Cortex of kidney (tissue), 1 donor: ENCODE measurements at places on chromosomes 11 and 22.

- no peak for DNase-seq
These were observed 403 bp upstream of the SBF2 start for GRCh38 chr11:10294290-10294953.

DNA sequence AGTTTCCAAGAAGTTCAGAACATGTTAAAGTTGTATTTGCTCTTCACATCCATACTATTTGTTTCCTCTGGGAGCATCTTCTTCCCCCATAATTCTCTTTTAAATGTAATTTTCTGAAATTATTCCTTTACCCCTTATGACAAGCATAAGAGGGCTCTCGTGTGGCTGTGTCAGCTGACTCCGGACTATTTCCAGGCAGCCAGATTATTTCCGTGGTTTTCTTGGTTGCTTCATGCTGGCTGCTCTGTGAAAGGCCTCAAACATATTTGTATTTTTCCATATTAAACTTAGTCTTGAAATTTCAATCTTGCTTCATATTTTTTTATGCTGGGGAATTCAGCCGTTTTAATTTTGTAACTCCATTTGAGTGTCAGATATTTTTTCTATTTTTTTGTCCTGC, 2.8 kb upstream of the MMP1 start:
- DNase-seq: no peak

GRCh38 chr11:64765291-64765850, 5.6 kb upstream of the PYGM start:
- DNase-seq: no peak

DNA sequence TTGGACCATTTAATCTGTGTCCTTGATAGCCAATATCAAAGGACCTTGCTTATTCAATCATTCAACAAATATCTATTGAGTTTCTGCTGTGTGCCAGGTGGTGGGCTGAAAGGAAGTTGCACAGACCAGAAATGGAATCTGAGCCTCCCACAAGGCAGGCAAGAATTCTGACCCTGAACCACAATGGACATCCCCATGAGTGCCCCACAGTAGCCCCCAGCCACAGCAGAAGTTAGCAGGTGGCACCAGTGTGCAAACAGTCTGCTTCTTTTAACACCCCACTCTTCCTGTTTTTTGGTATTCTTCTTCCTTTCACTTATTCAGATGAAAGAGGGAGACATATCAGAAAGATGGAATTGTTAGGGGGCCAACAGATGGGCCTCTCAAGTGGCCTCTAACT, 12.2 kb upstream of the SERPING1 start:
- no peak for DNase-seq

GRCh38 chr11:95563173-95563572, 226.4 kb downstream of the FAM76B start:
- DNase-seq: no peak

- DNase-seq: no peak
These were observed 7.0 kb downstream of the LGR4 start for GRCh38 chr11:27465629-27466028.

DNA sequence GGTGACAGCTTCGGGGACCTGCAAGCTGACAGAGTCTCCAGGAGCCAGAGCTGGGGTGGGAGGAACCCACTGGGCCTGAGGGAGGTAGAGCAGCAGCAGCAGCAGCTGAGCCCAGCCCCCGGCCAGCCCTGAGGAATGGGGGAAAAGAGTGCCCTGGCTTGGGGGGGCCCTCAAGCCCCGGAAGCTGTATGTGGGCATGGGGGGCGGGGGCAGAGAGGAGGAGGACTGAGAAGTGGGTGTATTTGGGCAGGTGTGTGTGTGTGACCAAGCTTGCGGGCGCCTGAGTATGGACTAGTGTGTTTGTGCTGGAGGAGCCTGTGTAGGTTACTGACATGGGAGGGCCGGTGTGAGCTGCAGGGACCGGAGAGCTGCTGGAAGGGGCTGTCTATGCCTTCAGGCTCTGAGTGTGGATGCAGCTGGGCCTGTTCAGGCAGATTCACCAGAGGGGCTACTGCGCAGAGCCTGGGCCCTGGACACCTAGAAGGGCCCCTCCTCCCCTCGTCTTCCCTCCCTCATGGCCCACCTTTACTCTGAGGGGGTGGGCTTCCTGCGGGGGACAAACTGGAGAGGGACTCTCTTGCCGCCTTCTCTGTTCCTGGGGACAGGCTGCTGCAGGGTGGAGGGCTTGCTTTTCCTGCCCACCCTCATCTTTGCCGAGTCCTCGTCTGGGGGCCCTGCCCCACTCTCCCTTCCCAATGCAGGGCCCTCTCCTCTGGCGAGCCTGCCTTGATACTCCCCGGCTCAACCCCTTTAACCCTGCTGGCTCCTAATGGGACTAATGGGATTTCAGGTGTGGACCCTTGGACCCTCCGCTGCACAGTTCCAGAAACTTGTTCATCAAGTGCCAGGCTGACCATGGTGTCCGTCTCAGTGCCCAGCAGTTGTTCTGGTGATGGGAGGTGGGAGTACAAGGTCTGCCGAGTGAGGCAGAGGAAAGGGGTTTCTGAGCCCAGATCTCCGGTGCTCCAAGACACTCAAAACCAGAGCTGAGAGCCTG, 28.2 kb downstream of the ST3GAL4 start:
- DNase-seq: no peak

GRCh38 chr22:37998543-37998942, 14.2 kb upstream of the SOX10 start:
- DNase-seq: no peak

- no peak for DNase-seq
These were observed 11.2 kb downstream of the UBASH3B start for GRCh38 chr11:122666743-122667142.

DNA sequence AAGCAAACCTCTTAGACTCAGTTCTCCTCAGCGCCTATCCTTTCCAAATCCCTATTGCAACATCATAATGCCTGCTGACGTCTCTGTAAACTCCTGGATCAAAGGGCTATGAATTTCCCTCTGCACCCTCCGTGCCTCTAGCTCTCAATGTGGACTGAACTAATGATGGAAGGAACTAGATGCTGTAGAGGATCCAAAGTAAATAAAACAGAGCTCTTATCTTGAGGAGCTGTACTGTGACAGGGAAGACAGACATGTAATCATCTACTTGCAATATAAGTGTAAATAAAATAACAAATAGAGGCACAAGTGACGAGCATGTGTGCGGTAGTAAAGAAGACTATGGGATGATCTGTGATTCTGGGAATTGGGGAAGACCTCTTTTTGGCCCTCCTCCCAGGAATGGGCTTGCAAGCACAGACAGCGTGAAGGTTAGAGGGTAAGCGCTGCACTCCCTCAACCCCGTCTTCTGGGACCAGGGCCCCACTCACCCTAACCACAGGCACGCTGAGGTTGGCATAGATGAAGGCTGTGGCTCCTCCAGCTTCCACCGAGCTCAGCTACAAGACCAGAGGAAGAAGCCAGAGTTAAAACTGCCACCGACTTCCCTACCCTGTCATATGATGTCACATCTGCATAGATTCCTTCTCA, 42.2 kb downstream of the P4HA3 start:
- DNase-seq: no peak

DNA sequence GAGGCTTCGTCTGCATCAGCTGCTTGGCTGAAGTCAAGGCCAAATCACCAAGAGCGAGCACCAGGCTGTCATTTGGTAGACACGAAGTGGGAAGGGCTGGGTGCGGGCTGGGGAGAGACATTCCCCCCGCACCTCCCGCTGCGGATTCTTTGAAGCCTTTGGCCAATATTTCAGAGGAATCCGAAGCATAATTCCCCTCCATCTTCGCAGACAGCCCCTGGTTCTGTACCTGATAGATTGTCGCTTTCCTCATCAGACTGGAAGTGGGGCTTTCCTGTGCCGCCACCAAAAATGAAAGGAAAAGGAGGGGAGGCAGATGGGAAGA, 15.3 kb downstream of the BLID start:
- no peak for DNase-seq

GRCh38 chr22:30903876-30904460, 64.6 kb downstream of the MORC2 start:
- no peak for DNase-seq

GRCh38 chr11:125381499-125382044, 114.5 kb downstream of the FEZ1 start:
- no peak for DNase-seq

GRCh38 chr11:123209591-123209990, 14.5 kb upstream of the CLMP start:
- DNase-seq: no peak

GRCh38 chr11:30914143-30914762, 328.1 kb upstream of the MPPED2 start:
- DNase-seq: no peak

- no peak for DNase-seq
These were observed 10.8 kb downstream of the SRRD start for GRCh38 chr22:26494506-26494905.

DNA sequence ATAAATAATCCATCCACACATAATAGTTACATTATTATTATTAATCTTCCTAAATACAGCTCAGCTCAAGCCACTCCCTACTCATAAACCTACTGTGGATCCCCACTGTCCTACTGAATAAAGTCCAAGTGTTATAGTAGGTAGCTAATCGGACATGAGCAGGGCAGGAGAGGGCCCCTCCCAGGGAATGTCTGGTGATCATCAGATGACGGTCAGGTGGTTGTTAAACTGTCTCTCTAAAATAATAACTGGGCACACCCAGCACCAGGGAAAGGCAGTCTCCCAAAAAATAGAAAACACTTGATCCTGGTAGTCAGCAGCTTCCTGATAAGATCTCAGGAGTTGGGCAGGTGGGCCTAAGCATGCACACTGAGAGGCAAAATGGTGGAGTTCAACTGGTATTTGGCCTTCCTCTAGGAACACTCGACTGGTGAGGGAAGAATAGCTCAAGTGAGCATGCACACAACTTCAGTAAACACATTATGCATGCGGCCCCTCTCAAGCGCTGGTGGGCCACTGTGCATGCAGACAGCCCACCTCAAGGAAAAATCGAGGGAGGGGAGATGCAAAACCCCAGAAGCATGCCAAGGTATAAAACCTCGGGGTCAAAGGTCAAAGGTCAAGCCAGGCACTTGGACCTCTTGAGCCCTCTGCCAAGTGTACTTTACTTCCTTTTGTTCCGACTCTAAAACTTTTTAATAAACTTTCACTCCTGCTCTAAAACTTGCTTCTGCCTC, 65.0 kb downstream of the LRRC32 start:
- DNase-seq: no peak

- DNase-seq: no peak
These were observed 942 bp upstream of the TSPAN18 start for GRCh38 chr11:44725757-44726282.

DNA sequence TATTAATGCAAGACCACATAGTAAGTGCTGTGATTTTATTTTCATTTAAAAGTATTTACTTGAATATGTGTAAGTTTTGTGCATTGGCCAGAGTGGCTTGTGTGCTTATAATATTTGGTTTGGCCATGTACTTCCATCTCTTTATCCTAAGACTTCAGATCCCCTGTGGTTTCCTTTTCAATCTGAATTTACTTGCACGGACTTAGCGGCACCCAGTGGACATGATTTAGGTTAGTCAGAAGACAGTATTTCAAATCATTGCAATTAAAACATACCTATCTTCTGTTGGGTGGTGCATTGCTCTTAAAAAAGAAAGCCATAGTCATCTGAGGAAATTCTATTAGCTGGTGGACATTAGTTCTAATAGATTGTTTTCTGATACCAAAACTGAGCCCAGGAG, 30.7 kb downstream of the PIWIL4 start:
- no peak for DNase-seq

DNA sequence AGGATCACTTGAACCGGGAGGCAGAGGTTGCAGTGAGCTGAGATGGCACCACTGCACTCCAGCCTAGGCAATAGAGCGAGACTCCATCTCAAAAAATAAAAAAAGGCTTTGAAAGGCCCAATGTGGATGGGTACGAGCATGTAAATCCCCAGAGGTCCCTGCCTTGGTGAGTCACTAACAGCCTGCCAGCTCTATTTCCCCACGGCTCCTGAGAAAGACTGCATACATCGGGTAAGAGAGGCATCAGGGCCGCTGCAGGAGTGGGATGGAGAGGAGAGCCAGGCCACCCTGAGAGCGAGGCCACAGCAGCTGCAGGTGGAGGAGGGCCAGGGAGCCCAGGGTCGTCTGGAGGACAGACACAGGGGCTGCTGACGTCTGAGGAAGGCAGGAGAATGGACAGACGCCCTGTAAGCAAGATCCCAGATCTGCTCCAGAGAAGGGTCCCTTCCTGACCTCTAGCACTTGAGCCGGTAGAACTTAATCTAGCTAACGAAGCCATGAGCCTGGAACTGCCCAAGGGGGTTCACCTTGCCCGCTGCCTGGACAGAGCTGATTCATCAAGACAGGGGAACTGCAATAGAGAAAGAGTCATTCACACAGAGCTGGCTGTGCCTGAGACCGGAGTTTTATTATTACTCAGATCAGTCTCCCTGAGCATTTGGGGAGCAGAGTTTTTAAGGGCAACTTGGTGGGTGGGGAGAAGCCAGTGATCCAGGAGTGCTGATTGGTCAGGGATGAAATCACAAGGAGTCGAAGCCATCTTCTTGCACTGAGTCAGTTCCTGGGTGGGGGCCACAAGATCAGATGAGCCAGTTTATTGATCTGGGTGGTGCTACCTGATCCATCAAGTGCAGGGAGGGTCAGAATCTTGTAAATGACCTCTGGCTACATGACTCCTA, 5.1 kb upstream of the KRTAP5-9 start:
- DNase-seq: no peak

GRCh38 chr22:34804604-34805003, 261.4 kb upstream of the ISX start:
- DNase-seq: no peak

DNA sequence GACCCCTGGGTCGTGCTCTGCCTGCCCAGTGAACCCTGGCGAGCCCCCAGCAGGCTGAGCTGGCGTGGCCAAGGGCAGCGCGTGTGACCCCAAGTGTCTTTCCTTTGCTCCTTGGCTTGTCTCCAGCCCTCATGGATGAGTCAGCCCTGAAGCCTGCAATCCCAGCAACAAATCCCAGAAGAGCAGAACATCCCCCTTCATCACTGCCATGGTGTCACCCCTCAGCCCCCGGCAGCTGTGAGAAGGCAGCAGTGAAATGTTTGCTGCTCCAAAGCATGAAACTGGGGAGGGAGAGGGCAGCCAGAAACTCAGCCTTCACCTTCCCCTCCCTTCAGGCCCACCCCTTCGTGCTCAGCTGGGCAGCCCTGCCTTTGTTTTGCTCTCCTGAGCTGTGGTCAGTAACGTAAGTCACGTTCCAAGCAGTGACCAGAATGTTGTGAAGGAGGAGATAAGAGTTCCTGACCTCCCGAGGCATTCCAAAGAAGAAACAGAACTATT, 29.8 kb downstream of the ADAMTS15 start:
- no peak for DNase-seq

- no peak for DNase-seq
These were observed 36.2 kb downstream of the LMO1 start for GRCh38 chr11:8227156-8228152.

- DNase-seq: no peak
These were observed 69.6 kb downstream of the BLID start for GRCh38 chr11:122046438-122046837.
